ENCODE measurements at places on chromosomes 13 and 19.

DNA sequence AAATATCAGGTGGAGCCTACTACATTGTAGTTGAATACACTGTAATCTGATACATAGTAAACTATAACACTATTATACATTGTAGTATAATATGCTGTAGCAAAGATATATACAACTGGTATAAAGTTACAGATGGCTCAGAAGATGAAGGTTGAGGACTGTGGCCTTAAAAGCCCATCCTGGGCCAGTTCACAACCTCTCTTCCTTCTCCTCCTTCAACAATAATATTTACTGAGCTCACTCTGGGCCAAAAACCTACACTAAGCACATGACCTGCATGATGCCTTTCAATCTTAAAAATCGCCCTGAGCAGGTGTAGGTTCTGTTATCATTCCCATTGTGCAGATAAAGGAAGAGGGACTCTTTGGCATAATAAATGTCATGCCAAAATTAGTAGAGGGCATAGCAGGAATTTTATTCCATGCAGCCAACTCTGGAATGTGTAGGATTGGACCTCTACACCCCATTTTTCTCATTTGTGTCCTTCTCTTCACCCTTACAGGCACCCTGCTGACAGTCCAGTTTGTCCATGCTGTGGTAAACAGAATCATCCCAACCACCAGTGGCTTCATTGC, 14.6 kb upstream of the SIN3B start:
- DNase-seq: no peak

DNA sequence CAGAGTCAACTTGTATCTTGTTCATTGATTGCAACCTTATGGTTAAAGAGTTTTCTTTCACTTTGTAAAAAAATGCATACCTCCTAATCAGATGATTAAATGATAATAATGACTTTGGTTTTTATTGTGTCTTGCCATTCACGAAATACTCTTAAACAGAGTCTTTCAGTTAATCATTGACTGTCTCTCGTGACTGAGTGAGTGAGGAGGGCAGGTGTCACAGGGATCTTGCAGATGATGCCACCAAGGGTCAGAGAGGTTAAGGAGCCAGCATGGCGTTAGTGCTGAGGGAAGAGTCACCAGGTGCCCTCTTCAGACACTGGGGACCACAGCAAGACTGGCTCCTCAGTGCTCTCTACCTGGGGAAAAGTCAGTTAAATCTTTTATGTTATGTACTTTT, 8.0 kb downstream of the GPATCH1 start:
- no peak for DNase-seq

GRCh38 chr13:20404488-20405222, 121.0 kb downstream of the CRYL1 start:
- DNase-seq: no peak

DNA sequence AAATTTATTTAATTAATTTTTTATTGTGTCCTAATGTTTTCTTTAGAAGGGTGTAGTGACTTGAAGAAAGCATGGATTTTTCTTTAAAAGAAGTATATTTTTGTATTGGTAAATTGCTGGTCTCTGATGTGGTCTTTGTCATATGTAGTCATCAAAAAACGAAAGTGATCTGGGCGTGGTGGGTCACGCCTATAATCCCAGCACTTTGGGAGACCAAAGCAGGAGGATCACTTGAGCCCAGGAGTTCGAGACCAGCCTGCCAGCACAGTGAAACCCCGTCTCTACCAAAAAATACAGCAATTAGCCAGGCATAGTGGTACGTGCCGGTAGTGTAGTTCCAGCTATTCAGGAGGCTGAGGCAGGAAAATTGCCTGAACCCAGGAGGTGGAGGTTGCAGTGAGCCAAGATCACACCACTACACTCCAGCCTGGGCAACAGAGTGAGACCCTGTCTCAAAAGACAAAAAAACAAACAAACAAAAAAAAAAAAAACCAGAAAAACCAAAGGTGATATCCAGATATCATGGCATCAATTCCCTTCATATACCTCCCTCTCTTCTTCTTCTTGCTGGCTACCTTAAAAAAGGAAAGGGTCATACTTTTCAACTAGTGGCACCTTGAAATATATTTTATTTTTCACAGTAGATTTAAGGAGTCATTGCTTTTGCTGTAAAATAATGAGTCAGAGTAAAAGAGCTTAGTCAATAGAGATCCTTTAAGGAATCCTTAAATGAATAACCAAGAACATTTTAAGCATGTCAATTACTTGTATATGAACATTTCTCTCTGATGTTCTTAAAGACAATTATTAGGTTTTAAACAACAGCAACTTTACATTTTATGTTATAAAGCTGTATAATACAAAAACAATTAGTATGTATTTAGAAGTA, 19.9 kb downstream of the KCTD4 start:
- no peak for DNase-seq

- DNase-seq: no peak
Measured at GRCh38 chr13:46475541-46475991, 77.4 kb upstream of the LRCH1 start.
